Kidney epithelial cell (primary cell): ENCODE measurements at places on chromosomes 12 and 14.

- DNase-seq = no peak
Observed at GRCh38 chr12:124898200-124898922, 16.1 kb downstream of the UBC start.

GRCh38 chr12:60630796-60631195 is 1035.0 kb downstream of the SLC16A7 start:
- DNase-seq = no peak

DNA sequence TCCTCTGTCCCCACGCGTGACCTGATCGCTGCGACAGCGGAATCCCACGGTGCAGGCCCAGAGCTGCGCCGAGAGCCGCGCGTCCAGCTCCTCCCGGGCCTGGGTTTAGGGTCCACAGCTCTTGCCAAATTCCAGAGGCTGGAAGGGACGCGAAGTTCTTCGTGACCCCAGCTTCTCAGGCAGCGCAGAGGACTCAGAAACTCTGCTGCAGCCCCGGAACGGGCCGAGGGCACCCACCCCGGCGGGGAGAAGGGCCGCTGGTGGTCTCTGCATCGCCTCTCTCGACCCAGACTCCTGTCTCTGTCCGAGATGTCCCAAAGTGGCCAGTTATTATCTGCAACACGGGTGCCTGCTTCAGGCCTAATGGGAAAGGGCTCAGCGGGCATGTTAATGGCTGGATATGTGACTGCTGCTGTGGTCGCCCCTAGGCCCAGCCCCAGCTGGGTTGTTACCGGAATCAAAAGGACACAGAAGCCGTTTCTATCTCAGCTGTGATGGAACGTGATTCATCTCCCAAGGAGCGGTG is 236.4 kb downstream of the VRK1 start:
- DNase-seq = no peak

GRCh38 chr12:2559931-2560330 is 234.8 kb upstream of the FKBP4 start:
- DNase-seq = no peak

DNA sequence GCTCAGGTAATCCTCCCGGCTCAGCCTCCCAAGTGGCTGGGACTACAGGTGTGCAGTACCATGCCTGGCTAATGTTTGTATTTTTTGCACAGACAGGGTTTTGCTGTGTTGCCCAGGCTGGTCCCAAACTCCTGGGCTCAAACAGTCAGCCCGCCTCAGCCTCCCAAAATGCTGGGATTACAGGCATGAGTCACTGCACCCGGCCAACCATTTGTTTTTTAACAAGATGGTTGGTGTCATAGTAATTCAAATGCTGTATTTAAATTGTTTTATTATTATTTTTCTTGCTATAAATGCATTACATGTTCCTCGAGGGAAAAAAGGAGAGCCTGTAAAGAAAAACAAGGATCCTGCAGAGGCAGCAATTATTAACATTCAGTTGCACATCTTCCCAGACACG is 83.9 kb downstream of the EP400 start:
- DNase-seq = no peak

- DNase-seq = no peak
Observed at GRCh38 chr12:40168001-40168400, 56.8 kb upstream of the LRRK2 start.

DNA sequence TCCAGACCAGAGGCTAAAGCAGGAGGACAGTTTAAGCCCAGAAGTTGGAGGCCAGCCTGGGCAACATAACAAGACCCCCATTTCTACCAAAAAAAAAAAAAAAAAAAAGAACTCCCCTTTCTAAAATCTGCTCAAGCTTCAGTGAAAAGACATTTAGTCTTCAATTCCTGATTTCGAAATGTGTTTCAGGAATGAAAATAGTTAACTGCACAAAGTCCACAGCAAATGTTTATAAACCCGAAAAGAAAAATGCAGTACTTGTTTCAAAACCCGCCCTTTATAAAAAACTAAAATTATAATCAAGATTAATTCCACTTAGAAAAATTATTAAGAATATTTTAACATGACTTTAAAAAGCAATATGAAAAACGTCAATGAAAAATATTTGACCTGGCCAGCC is 12.1 kb downstream of the ATXN2 start:
- DNase-seq = no peak

DNA sequence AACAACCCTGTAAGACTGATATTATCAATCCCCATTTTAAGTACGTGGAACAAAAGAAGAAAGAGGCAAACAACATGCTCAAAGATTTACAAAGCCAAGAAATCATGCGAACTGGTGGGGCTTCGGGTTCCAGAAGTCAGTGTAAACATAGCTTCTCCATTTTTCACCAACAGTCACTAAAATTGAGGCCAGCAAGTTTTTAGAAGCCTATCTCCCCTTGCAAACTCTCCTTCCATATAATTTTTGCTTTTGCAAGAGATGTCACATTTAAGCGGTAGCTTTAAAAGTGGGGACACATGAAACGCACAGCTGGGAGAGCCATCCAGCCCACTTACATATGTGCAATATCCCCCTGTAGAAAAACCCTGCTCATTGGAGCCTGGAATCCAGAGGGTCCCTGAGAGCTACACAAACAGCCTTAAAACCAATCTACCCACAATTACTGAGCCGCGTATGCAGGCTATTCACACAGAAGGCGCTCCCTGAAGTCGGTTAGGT is 797 bp downstream of the SLC11A2 start:
- DNase-seq = no peak

- DNase-seq = no peak
Observed at GRCh38 chr14:103068351-103069073, 11.2 kb upstream of the CDC42BPB start.

- DNase-seq = no peak
Observed at GRCh38 chr14:102140027-102140749, 491 bp downstream of the WDR20 start.

DNA sequence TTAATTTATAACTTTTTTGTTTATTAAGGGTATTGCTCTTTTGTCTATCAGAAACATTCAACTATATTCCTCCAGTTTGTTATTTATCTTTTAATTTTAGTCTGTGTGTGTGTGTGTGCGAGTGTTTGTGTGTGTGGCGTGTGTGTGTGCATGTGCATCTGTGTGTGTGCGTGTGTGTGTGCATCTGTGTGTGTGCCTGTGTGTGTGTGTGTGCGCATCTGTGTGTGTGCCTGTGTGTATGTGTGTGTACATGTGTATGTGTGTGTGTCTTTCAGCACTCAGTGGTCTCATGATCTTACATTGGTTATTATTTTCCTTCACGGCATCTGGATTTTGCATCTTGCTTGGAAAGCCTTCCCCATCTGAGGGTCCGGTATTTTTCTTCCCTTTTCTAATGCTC is 281.1 kb upstream of the RTL1 start:
- no peak for DNase-seq

- DNase-seq = no peak
Observed at GRCh38 chr12:124002654-124003053, 29.6 kb downstream of the ZNF664 start.

DNA sequence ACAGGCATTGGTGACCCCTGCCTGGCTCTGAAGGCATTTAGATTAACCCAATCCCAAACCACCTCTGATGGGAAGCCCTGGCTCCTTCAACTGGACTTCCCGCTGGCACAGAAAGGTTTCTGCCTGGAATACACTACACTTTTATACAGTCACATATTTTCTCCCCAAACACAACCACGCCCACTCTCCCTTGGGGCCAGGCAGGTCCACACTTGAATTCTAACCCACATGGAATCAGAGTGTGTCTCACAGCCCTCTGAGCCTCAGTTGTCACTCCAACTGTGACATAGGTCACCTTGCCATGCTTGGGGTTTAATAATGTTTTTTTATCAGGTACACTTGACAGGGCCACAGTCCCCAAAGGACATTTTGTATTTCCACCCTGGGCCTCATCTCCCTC is 368.6 kb downstream of the BCL11B start:
- no peak for DNase-seq

- no peak for DNase-seq
Observed at GRCh38 chr14:55053018-55053417, 1.6 kb downstream of the MAPK1IP1L start.

DNA sequence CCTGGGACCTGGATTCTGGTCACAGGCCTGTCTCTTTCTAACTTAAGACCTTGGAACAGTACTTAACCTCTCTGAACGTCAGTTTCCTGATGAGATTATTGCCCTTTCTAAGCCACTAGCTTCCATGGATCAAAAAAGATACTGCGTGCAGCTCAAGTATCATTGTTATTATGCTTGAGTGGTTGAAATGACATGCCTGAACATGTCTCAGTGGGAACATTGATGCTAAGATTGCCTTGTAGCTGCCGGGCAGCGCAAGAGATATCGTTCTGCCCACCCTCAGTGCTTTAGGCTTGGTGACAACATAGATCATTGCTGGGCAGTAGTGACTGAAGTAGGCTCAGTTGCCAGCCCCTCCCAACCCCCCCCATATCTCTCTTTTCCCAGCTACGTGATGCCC is 131.9 kb downstream of the SMOC1 start:
- no peak for DNase-seq

DNA sequence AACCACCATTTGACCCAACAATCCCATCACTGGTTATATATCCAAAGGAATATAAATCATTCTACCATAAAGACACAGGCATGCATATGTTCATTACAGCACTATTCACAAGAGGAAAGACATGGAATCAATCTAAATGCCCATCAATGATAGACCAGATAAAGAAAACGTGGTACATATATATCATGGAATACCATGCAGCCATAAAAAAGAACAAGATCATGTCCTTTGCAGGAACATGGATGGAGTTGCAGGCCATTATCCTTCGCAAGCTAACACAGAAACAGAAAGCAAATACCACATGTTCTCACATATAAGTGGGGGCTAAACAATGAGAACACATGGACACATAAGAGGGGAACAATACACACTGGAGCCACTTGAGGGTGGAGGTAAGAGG is 15.7 kb downstream of the CAPRIN2 start:
- no peak for DNase-seq
